ENCODE measurements at places on chromosomes 12 and 14. TPM values are rescaled to one million over a fixed set of nuclear protein-coding genes. Genes with fewer than 3 reads are reported as not detected.

Gene GDF11
- 6.6 TPM for total RNA-seq

Gene HAL
- 0.39 TPM for total RNA-seq

Gene TAPBPL
- 29.3 TPM for total RNA-seq

Gene TAS2R8
- not detected for total RNA-seq

Gene CCDC197
- 0.60 TPM for total RNA-seq

Gene JPH4
- total RNA-seq, result 1.5 TPM

GRCh38 chr12:57846577-57847319 lies at the start of gene CTDSP2:
TSS of gene CTDSP2 (minus strand) at chr12:57846729. CDS start at chr12:57846435, 294 bp downstream.
- peak; percentile 100 for DNase-seq

- no peak for DNase-seq
Observed at GRCh38 chr12:2299206-2299605, 246.4 kb downstream of the CACNA1C start.

GRCh38 chr12:64669270-64669842 lies 59.1 kb downstream of the RASSF3 start:
- DNase-seq, result peak; percentile 85

- no peak for DNase-seq
Observed at GRCh38 chr14:82879949-82880535, 1346.4 kb upstream of the SEL1L start.

Data from aorta (tissue), 5 donors.